ENCODE measurements at places on chromosomes 11 and 22. TPM values are rescaled to one million over a fixed set of nuclear protein-coding genes. Genes with fewer than 3 reads are reported as not detected.

GRCh38 chr11:66862559-66863037 lies 5.7 kb downstream of the LRFN4 start:
- DNase-seq = no peak

GRCh38 chr11:45736424-45736823 lies 68.5 kb upstream of the SLC35C1 start:
- DNase-seq = peak; percentile 35

DNA sequence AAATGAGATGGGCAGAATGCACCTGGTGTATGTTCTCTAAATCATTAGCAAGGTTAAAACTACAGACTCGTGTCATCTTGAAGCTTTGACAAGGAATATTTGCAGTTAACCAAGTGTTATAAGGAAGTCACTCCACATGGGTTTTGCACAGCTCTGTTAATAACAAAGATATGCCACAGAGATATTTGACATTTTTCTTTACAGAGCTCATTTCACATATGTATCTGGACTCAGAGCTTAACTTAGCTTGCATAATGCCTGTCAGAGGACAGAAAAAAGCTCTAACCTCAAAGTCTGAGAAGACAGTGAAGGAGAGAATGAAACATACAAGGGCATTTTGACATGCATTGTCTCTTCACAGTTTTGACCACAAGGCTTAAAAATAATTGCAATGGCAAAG lies 105.5 kb downstream of the C11orf87 start:
- no peak for DNase-seq

GRCh38 chr11:7254731-7255291 lies 3.1 kb downstream of the SYT9 start:
- DNase-seq = no peak

GRCh38 chr11:92967867-92968266 lies 1.6 kb upstream of the MTNR1B start:
- no peak for DNase-seq

GAB4 gene
- total RNA-seq = not detected
